Right renal cortex interstitium (tissue), 3 donors: ENCODE measurements at places on chromosomes 6 and 20.

- no peak for DNase-seq
Observed at GRCh38 chr20:40961176-40961575, 67.4 kb upstream of the TOP1 start.

GRCh38 chr20:19207541-19207940 is 4.9 kb upstream of the SLC24A3 start:
- no peak for DNase-seq

- no peak for DNase-seq
Observed at GRCh38 chr6:143525356-143525755, 13.8 kb upstream of the FUCA2 start.

DNA sequence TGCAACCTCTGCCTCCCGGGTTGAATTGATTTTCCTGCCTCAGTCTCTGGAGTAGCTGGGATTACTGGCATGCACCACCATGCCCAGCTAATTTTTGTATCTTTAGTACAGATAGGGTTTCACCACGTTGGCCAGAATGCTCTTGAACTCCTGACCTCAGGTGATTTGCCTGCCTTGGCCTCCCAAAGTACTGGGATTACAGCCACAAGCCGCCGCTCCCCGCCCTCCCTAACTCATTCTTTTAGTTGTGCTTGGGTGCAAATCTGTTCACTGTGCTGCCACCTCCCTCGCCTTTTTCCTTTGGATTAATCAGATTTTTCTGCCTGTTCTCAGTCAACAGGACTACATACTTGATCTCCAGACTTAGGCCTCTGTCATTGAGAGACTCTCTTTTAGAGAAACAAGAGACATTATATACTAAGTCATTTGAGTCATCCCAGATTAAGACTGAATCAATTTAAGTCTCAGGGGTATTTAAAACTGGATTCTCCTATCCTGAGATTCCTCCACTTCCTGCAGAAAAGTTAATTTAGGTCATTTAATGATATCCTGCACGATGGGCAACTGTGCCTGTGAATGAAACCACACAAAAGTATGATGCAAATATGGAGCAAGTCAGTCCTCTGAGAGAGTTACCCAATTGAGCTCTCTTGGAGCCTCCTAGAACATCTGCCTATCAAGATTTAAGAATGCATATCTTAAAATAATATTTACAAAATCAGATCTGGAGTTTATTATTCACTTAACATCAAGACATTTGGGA is 136.1 kb upstream of the THEMIS start:
- no peak for DNase-seq

DNA sequence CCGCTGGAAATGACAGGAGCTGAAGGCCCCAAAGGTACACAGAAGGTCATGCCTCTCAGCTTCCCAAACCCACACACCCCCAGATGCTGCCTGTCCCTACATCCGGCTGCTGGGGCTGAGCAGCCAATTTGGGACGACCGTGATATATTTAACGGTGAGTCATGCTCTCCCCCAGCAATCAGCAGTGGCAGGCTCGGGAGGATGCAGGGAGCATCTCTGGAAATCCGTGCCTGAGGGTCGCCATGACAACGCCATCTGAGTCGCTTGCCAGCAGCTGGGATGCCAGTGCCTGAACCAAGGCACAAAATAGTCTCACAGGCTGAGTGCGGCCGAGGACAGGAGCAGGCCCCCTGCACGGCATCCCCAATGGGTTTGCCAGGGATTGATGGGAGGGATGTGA is 57.9 kb downstream of the KCNB1 start:
- DNase-seq = no peak
